ENCODE measurements at places on chromosomes 6 and 20.

DNA sequence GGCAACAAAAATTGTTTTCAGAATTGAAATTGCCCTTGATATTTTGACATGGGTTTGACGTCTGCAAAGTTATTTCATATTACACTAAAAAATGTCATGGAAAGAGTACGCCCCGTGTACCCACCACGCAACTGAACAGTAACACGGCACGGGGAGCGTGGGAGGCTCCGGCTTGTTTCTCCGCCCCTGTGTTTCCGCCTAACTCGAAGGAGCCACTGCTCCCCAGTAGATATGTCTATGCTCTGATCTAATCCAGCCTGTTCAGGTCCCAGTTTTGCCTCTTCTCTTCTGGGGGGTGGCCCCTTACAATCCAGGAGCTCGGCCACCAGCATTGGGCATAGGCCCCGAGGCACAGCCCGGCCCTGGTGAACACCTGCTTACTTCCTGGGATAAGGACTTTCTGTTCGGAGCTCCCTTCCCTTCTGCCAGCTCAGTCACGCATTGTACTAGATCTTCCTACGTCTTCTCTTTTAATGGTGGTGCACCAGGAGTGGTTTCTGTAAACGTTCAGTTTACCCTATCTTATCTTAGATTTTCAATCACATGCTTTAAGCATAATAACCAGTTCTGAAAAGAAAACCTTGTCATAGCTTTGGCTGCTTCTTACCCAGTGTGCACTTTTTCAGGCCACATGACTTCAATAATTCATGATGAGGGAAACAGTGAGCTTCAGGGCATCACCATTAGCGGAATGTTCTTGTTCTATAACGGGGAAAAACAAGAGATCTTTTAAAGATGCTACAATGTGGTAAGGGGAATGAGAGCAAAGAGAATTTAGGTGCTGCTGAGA lies 43.9 kb upstream of the EXOC2 start:
- peak; percentile 17 for DNase-seq

GRCh38 chr6:13383328-13384163 lies 55.2 kb upstream of the TBC1D7 start:
- no peak for DNase-seq

- DNase-seq: no peak
Observed at GRCh38 chr20:4613184-4613583, 108.5 kb upstream of the PRND start.

- no peak for DNase-seq
Observed at GRCh38 chr20:38895098-38895949, 30.9 kb upstream of the FAM83D start.

DNA sequence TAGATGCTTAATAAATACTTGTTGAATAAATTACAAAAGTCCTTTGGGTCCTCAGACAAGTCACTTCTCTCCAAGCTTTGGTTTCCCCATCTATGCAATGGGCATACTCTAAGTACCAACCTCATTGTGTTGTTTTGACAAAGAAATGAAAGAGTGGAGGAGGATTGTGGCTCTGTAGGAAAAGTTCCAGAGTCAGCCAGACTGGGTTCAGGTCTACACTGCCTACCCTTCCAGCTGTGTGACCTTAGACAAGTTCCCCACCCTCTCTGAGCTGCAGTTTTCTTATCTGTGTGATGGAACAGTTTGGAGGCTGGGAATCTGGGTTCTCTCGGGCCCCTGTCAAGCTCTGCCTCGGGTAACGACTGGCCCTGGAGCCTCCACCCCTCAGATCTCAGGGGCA lies 53.9 kb downstream of the SNAI1 start:
- DNase-seq: no peak

DNA sequence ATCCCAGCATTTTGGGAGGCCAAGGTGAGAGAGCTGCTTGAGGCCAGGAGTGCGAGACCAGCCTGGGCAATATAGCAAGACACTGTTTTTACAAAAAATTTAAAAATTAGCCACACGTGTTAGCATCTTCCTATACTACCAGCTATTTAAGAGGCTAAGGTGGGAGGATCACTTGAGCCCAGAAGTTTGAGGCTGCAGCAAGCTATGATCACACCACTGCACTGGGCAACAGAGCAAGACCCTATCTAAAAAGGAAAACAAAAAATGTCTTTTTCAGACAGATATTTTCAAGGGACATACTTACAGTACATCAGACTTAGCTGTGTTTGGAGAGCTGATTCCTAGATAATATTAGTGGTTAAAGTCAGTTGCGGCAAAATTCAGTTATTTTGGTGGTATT lies 72.9 kb upstream of the XRN2 start:
- DNase-seq: no peak

DNA sequence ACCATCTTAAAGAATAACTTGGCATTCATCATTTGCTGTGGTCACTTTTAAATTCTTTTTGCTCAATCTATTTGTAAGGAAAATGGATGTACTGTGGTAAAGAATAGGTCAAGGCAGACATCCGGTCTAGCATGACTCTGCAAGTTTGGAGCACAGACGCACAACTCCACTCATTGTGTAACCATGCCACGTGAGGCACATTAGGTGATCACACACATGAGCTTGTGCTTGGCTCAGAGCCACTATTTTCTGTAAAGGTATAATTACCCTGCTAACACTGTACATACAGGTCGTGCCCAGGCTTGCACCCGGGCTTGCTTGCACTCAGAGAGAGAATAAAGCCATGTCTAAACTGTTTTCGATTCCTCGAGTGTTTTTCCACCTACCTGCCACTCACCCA lies 1289.1 kb upstream of the ADGRB3 start:
- no peak for DNase-seq

DNA sequence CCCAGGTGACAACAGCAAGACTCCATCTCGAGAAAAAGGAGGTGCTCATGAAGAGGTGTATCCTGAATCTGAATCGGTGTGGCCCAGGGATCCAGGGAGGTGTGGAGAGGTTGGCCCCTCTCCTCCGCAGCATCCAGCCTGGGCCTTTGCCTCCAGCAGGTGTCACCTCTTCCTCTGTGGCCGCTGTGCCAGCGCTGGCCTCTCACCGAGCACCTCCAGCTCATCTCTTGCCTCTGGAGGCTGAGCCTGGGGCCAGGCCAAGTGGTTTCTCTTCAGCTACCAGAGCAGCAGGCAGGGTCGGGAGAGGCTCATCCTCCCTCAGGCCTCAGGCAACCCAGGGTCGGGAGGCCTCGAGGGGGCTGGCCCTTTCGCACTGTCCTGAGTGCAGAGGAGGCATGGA lies 1.2 kb upstream of the COL20A1 start:
- DNase-seq: no peak

DNA sequence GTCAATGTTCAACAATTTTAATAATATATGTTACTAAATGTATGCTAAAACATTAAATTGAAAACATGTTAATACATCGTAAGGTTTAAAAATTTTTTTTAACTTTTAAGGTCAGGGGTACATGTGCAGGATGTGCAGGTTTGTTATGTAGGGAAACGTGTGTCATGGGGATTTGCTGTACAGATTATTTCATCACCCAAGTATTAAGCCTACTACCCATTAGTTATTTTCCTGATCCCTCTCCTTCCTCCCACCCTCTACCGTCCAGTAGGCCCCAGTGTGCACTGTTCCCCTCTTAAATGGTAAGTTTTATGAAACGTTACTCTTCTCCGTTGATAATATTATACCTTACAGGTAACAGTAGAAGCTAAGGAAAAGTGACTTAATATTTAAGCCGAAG lies 15.8 kb downstream of the PDE7B start:
- no peak for DNase-seq

DNA sequence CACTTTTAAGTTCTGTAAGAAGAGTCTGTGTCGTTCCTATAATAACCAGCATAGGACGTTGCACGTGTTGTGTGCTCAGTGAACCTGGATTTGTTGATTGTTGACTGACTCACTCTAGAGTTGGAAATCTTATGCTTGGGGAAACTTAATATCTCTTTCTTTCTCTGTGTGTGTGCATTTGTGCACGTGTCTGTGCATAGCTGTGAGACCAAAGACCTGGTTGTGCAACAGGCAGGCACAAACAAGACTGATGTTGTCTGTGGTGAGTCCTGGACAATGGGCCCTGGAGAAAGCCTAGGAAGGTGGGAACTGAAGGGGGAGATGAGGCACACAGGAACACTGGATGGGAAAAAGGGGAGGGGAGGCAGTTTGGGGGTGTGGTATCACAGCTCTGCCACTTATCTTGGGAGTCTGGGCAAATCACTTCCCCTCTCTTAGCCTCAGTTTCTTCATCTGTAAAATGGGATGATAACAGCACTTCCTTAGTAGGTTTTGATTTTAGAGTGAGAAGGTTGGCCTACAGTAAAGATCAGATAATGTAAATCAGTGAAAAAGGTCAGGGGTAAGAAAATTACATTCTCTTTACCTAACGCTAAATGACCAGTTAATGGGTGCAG lies 8.4 kb downstream of the CD40 start:
- DNase-seq: no peak

GRCh38 chr6:44132476-44132875 lies 5.1 kb downstream of the TMEM63B start:
- no peak for DNase-seq

GRCh38 chr6:54191461-54191860 lies 80.2 kb downstream of the MLIP start:
- no peak for DNase-seq

- DNase-seq: peak; percentile 6
Observed at GRCh38 chr6:117840541-117840983, 66.5 kb upstream of the SLC35F1 start.

- DNase-seq: no peak
Observed at GRCh38 chr6:67497749-67498148, 1137.3 kb upstream of the ADGRB3 start.

DNA sequence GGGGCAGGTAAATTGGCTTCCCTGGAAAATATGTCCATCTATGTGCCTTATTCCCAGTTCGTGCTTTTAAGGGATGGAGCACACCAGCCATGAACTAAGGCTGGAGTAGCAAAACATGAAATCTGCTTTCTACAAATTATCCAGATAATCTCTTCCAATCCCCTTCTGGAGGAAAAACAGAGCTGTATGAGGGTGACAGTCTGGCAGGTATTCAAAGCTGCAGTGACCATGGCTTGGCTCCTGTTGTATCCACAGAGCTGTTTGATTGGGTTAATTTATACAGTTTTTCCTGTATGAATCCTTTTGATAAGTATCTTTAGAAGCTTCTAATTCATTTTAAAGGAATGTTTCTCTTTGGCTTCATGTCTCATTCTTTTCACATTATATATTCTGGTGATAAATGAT lies 144.4 kb downstream of the AIG1 start:
- DNase-seq: no peak

DNA sequence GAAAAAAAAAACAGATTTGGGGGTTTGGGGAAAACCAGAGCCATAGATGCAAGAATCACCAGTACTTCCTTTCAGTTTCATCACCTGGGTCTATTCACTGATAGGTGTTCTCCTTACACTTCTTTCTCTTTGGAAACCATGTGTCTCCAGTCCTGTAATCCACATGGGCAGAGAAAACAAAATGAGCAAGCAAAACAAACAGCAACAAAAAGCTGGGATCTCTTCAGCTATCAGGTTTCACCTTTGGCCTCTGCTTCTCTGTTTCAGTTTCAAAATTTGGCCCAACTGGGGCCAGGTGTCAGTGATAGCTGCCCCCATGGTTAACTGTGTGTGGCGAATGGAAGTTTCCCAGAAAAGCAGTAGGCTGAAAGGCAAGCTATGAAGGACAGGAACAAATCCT lies 220.0 kb upstream of the THBS2 start:
- no peak for DNase-seq

GRCh38 chr6:127176146-127176545 lies 57.7 kb downstream of the RSPO3 start:
- no peak for DNase-seq

- DNase-seq: no peak
Observed at GRCh38 chr6:9405369-9405768, 970.0 kb upstream of the SLC35B3 start.

- no peak for DNase-seq
Observed at GRCh38 chr6:121858310-121858709, 422.9 kb downstream of the GJA1 start.

GRCh38 chr6:69732640-69733039 lies 64.2 kb downstream of the LMBRD1 start:
- no peak for DNase-seq

GRCh38 chr6:82862543-82862942 lies 203.1 kb downstream of the UBE3D start:
- no peak for DNase-seq

DNA sequence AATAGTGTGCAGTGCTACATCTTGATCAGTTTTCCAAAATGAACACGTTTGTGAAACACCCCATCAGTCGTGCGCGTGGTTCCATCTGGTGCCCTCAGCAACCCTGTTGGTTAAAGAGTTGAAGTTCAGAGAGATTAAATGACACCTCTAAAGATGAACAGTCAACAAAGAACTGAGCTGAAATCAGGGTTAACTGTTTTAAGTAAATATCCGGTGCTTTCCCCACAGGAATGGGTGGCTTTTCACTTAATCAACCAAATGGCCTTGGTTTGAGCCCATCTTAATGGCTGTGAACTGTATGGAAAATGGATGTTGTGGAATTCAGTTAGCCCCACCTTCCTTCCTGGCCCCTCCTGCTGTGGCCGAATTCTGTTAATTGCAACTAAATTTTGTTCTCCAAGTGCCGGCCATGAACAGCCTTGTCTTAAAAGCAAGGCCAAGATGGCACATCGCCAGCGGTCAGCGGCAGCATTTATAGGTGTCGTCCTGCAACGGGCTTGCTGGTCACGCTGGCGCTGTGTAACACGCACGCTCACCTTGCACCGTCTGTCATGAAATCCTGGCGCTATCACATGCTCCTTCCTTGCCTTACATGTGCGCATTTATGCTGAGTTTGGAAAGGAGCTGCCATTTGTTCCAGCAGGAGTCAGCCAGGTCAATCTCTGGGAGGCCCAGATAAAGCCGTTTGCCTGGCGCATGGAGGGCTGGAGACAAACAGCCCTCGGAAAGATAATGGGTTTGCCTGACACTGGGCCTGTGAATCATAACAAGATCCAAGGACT lies 164.5 kb downstream of the ERMARD start:
- DNase-seq: no peak

- DNase-seq: peak; percentile 71
Observed at GRCh38 chr6:19492636-19493405, 344.3 kb upstream of the ID4 start.

DNA sequence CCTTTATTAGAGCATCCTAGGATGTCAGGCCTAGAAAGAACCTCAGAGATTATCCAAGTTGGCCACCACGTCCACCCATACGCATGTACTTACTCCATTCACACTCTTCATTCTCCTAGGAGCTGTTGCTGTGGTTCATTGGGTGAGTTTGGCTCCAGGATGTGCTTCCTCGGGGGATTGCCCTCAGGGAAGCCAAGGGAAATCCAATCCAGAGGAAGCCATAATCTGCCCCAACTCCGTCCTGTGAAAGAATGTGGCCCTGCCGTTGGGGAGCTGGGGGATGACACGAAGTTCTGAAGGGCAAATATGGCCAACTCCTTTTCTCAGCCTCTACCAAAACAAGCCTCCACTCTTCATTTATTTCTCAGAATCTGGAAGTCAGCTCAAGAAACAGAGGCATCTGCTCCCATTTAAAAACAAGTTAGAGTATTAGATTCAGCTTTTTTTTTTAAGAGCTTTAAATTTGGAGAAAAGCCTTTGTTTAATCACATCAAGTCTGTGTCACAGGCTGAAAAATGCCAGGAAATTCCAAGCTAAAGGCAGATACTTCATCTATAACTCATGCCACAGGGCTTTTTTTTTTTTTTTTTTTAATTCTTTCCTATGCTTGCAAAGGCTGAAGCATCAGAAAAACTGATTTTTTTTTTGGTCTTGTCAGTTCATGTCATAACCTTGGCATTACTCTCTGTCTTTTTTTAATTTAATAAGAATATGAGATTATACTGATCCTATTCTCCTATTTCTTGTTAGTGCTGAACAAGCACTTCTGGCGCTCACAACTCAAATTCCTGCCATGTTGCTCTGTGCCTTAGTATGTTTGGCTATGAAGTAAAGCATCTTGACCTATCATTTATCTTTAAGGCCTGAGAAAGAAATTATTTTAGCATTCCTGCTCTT lies 480.9 kb upstream of the MARCKS start:
- DNase-seq: no peak

GRCh38 chr20:49853640-49854039 lies 41.0 kb downstream of the SLC9A8 start:
- peak; percentile 16 for DNase-seq
